Left ventricle myocardium inferior (tissue), 1 donor: ENCODE measurements at places on chromosomes 4 and X. TPM values are rescaled to one million over a fixed set of nuclear protein-coding genes. Genes with fewer than 3 reads are reported as not detected.
A peak's percentile ranks its signal among the peaks of the same experiment; 100 is the strongest.

- H3K4me1 ChIP-seq, result peaks cover 20% of the 10 kb centered on the region
- H3K27me3 ChIP-seq, result no peaks in the 10 kb centered on the region
- H3K27ac ChIP-seq, result peak overlapping the region; percentile 65
- no peaks in the 10 kb centered on the region for H3K36me3 ChIP-seq
- H3K4me3 ChIP-seq, result peak overlapping the region; percentile 22
Measured at GRCh38 chr4:53321151-53321983, 44.5 kb downstream of the SCFD2 start.

DNA sequence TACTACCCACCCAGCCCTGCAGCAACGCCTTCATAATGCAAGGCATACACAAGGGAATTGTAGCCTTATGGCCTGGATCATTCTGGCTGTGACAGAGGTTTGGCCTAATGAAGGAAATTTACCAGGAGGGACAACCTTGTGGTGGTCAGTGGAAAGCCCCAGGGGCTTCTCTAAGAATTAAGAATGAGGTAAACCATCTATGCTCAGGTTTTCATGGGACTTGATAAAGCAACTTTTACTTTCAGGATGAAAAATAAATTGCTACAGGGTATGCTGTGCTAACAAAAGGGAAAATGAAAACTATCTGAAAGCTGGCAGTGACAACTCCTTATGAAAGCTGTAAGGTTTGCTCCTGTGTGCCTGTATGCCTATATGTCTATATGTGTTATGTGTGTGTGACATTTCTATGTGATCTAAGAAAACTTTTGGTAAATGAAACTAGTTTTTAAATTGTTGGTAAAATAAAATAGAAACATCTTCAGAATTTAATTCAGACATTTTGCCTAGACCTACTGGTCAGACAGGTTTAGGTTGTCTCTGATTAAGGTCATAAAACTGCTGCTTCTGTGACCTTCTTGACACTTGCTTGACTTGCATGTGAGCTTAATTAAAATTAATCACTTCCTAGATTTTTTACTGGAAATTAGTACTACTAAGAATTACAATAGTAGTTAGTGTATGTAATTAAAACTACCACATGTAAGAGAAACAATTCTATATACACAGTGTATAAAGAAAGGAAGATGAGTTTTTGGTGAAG is 19.9 kb upstream of the TXK start:
- no peak overlapping the region for H3K27ac ChIP-seq
- DNase-seq, result no peak
- H3K4me1 ChIP-seq, result peaks cover 7% of the 10 kb centered on the region
- no peak overlapping the region for H3K4me3 ChIP-seq
- H3K36me3 ChIP-seq, result peaks cover 31% of the 10 kb centered on the region
- H3K27me3 ChIP-seq, result no peaks in the 10 kb centered on the region

DNA sequence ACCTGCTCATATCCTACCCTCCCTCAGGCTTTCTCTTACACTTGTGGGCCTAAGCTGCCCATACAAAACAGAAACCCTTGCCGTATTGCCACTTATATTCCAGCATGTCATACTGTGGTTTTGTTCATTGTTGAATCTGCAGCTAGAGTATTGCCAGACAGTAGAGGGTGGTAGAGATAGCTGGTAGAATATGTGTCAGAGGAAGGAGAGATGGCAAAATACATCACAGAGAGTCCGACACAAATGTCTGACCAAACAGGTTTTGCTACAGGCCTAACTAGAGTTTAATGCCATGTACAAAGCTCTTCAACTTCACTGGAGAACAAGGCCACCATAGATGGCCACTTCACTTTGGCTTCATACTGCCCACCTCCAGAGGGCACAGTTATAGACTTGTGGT is 160.1 kb downstream of the EFHC2 start:
- no peaks in the 10 kb centered on the region for H3K27me3 ChIP-seq
- no peaks in the 10 kb centered on the region for H3K4me1 ChIP-seq
- no peaks in the 10 kb centered on the region for H3K36me3 ChIP-seq
- no peak overlapping the region for H3K4me3 ChIP-seq

DNA sequence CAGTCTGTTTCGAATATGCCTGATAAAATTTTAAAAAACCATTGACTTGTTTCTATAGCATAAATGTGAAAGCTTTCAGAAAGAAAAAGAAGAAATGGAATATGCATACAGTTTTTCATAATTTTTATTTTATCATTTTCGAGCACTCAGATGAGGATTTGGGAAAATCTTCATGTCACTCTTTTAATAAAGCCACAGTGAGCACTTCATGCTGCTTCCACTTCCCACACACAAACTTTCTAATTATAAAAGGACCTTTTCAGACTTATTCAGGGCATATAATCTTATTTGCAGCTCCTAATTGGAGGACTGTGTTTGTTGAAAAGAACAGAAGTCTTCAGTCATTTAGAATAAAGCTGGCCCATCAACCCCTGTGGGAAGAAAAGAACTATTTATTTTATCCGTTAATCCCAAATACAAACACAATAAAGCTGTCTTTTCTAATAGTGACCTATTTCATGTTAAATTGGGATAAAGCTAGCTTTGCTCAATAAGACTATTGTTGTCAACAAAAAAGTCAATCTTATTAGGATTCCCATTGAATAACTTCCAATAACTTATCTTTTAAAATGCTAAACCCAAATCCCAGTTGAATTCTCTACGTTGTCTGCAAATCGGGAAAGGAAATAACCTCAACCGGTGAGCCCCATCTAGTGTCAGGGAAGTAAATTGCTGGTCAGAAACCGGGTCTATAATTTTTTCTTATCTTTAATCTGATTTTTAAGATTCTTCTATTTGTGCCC is 211.5 kb downstream of the PDGFRA start:
- H3K27me3 ChIP-seq, result no peaks in the 10 kb centered on the region
- peak overlapping the region; percentile 65 for H3K27ac ChIP-seq
- peak overlapping the region; percentile 40 for H3K4me3 ChIP-seq
- no peaks in the 10 kb centered on the region for H3K36me3 ChIP-seq
- DNase-seq, result no peak

Gene IL13RA2
- not detected for total RNA-seq

Gene LRRC66
- total RNA-seq, result 0.25 TPM

Gene TGIF2LX
- not detected for total RNA-seq

Gene SLC9B1
- 0.55 TPM for total RNA-seq

Gene BMPR1B
- 3.0 TPM for total RNA-seq
